Activated T-cell treated with anti-CD3 and anti-CD28 coated beads, Interleukin-2, amount 50 U/mL, for 1 hour (primary cell): ENCODE measurements at places on chromosomes 4 and X.

DNA sequence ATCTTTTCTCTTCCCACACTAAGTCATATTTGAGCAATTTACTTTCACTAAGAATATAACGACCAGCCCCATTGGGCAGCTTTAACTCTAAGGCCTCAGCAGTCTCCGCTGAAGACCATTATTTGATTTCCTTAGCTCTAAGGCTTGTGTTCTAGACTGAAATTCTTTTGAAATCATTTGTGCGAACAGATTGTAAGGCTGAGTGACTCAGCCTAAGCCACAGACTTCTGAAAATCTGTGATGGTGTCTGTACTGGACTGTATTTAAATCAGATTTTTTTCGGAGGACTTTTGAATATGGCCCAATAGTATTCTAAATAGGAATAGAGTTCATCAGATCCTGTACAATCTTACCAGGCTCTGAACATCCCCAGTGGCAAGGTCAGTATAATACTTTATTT lies 150.3 kb upstream of the TECRL start:
- no peak for DNase-seq

DNA sequence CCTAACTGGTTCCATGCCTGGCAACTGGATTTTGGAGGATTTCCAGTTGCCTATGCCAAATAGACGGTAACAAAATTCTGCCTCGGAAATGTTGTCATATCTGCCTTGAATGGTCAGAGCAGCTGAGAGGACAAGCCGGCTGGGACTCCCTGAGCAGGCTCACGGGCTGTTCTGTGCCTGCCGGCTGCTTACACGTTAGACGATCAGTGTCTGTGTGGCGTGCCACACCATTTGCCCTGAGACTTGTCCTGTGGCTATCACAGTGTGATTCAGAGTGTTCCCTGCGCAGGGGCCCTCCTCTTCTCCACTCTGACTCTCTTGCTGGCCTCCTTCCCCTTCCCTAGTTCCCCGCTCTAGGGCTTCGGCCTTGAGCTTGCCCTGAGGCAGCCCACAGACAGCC lies 42.4 kb downstream of the RAI2 start:
- DNase-seq: no peak

GRCh38 chrX:96551322-96551872 lies 133.2 kb upstream of the DIAPH2 start:
- DNase-seq: no peak

- no peak for DNase-seq
These were observed 31.7 kb downstream of the ZFYVE28 start for GRCh38 chr4:2386717-2387116.

- DNase-seq: no peak
These were observed 59.4 kb upstream of the GK2 start for GRCh38 chr4:79467246-79467932.

DNA sequence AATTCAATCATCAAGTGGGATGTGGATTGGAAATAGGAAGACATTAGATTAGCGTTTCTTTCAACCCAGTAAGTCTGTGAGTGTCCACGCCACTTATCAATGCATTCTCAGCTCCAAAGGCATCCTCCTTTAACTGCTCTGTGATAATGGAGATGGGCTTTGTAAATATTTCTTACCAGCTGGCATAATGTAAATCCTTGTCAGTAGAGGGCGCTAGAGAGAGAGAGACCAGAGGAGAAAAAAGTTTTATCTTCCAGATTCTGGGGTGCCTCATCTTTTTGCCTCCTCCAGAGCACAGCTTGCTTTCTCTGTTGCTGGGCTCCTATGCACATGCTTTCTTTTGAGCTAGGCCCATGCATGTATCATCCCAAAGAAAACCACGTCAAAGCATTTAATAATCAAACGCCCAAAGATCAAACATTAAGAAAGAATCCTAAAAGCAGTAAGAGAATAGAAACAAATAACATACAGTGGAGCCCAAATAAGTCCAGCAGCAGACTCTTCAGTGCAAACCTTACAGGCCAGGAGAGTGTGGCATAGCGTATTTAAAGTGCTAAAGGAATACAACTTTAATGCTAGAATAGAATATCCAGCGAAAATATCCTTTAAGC lies 9.6 kb upstream of the MTMR1 start:
- no peak for DNase-seq

DNA sequence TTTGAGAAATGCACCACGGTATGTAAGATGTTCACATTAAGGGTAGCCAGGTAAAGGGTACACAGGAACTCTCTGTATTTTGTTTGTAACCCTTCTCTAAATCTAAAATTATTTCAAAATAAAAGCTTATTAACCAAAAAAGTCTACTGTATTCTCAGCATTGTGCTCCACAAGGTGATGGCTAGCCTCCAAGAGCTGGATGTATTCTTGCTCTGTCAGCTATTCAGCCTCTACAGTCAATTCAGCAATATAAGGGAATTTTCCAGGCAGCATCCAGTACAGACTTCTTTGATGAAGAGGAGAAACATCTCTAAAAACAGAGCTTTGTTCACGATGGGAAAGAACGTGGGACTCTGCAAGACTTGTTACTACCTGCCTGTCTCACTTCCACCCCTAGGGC lies 63.5 kb upstream of the MAOA start:
- DNase-seq: no peak

DNA sequence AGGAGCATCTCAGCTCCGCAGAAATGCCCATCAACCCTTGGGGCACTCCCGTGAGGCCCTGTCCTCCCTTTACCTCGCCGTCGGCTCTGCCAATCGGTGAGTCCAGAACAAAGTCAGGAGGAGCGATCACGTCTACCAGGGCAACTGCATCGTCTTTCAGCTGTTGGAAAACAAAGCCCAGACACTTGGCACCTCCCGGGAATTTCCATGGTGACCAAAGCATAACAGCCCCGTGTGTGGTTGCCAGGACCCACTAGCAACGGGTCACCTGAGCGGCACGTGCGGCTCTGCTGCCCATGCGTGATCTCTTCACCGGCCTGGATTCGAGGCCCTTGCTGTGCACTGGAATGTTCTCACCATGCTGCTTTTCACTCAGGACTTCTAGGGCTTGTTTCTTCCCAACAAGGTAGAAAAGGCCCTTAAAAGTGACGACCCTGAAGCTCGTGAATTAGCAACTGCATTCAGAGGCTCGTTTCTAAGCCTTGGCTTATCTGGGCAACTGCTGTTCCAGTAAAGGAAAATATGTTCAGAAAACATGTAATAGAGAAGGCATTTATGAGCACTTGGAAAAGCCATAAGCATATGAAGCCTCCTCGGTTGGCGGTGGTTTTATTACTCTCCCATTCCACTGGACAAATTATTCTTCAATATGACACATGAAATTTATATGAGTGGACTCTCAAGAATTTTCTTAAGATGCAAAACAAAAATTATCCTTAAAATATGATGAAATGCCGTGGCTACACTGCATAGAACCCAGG lies 69.5 kb downstream of the ACOX3 start:
- no peak for DNase-seq

- DNase-seq: no peak
These were observed 105.1 kb upstream of the SCOC start for GRCh38 chr4:140268186-140268841.

GRCh38 chr4:112552668-112553067 lies 36.7 kb upstream of the NEUROG2 start:
- DNase-seq: no peak

GRCh38 chr4:159017323-159018026 lies 85.4 kb upstream of the RAPGEF2 start:
- DNase-seq: no peak

GRCh38 chr4:100985576-100985975 lies 361.8 kb downstream of the PPP3CA start:
- no peak for DNase-seq

- DNase-seq: no peak
These were observed 449.1 kb upstream of the NDST4 start for GRCh38 chr4:115562506-115562905.

DNA sequence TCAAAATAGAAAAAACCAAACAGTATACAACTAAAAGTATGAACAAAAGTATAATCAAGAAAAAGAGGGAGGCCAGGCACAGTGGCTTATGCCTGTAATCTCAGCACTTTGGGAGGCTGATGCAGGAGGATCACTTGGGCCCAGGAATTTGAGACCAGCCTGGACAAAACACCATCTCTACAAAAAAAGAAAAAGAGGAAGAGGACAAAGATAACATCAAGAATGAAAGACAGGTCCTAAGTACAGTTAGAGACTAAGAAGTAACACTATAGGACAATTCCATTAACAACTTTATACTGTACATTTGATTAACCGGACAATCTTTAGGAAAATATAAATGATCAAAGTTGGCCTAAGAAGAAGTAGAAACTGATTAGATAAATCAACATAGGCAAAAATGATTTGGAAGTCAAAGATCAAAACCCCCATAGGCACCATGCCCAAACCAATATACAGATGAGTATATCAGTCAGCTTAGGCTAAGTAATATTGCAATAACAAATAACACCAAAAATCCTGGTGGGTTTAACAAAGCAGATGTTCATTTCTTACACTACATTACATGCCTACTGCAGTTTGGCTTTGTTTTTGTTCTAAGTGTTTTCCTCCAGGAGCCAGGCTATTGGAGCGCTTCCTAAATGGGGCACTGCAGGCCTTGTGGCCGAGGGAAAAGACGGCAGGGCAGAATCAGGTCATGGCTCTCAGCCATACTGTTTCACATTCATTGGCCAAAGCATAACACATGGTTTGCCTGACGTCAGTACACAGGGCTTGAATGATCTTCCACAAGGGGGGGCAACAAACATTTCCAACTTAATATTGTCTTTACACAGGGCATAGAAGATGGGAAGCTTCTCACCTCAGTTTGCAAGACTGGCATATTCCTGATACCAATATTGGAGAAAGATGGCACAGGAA lies 42.2 kb upstream of the HGFAC start:
- no peak for DNase-seq

GRCh38 chr4:179583221-179583620 lies 2141.0 kb upstream of the AGA start:
- DNase-seq: no peak

DNA sequence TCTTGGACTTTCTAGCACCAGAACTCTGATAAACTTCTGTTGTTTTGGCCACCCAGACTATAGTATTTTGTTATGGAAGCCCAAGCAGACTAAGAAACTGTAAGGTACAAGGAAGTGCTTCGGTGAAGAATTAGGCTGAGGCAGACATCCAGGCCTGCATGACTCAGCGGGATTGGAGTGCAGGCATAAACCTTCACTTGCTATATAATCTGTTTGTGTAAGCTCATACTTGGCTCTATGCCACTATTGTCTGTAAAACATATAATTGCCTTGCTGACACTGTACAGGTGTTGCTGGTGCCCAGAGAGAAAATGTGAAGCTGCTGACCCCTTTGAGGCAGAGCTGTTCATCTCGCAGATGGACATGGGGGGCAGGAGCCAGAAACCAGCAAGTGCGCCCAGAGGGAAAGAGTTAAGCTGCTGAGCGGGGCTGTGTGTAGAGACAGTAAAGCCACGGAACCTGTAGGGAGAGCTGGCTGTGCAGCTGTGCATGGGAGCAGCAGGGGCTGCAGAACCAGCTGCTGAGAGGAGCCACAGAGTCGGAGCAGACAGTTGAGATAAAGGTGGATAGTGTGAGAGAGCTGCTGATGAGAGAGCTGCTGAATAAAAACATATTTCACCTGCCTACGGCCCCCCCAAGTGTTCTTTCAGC lies 96.2 kb downstream of the RBM46 start:
- no peak for DNase-seq

GRCh38 chr4:114265342-114265741 lies 285.9 kb upstream of the ARSJ start:
- no peak for DNase-seq
